Aorta (tissue), 5 donors: ENCODE measurements at places on chromosomes 16 and 17. TPM values are rescaled to one million over a fixed set of nuclear protein-coding genes. Genes with fewer than 3 reads are reported as not detected.
A peak's percentile ranks its signal among the peaks of the same experiment; 100 is the strongest.

DNA sequence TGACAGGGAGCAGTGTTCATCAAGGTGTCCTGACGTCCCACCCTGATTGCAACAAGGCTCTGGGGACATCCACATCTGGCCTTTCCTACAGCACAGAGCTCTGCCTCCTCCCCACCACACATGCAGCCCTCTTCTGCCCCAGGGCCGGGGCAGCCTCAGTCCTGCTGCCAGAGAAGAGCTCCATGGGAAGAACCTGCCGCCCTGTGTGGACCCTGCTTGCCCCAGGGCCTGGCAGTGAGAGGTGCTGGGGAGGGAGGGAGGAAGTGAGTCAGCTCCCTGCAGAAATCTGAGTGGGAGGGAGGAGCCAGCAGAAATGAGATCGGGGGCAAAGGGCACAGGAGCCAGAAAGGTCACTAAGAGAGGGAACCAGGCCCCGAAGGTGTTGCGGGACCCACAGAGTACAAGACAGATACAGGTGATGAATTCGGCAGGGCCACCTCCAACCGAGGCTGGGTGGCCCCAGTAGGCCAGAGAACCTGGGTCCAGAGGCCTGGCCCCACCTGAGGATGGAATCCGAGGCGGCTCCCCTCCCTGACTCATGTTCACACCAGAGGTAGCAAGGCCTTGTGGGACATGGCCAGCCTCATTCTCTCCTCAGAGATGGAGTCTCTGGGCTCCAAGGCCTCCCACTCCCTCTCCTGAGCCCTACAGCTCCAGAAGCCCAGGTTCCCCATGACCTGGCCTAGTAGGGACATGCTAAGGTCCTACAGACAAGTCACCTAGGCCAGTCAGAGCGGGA, 24.8 kb downstream of the MYO18A start:
- no peaks in the 10 kb centered on the region for H3K4me1 ChIP-seq
- H3K4me3 ChIP-seq: no peak overlapping the region
- no peaks in the 10 kb centered on the region for H3K36me3 ChIP-seq
- no peak overlapping the region for H3K27ac ChIP-seq
- DNase-seq: peak; percentile 79

- H3K4me1 ChIP-seq: no peaks in the 10 kb centered on the region
- H3K27ac ChIP-seq: no peak overlapping the region
- no peaks in the 10 kb centered on the region for H3K36me3 ChIP-seq
- H3K4me3 ChIP-seq: no peak overlapping the region
Observed at GRCh38 chr17:37255432-37255831, 120.4 kb upstream of the C17orf78 start.

DNA sequence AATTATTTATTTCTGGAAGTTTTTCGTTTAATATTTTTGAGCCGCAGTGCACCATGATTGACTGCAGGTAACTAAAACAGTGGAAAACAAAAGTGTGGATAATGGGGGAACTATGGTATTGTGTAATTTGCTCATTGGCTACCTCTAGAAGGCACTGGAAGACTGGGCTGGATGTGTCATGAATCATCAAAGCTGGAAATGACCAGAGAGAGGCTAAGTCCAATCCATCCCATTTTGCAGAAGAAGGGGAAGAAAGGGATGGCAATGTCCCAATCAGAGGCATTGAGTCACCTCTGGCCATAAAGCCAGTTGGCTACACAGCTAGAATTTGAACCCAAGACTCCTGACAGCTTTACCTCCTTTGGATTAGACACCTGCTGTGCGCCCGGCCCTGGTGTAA, 29.3 kb downstream of the GLP2R start:
- H3K4me1 ChIP-seq: no peaks in the 10 kb centered on the region
- no peak for DNase-seq
- no peaks in the 10 kb centered on the region for H3K36me3 ChIP-seq
- H3K27me3 ChIP-seq: no peaks in the 10 kb centered on the region
- H3K4me3 ChIP-seq: no peak overlapping the region
- H3K27ac ChIP-seq: no peak overlapping the region

- H3K4me3 ChIP-seq: no peak overlapping the region
- no peak overlapping the region for H3K27ac ChIP-seq
- no peak for DNase-seq
- H3K4me1 ChIP-seq: no peaks in the 10 kb centered on the region
Observed at GRCh38 chr17:80647746-80648145, 103.1 kb downstream of the RPTOR start.

DNA sequence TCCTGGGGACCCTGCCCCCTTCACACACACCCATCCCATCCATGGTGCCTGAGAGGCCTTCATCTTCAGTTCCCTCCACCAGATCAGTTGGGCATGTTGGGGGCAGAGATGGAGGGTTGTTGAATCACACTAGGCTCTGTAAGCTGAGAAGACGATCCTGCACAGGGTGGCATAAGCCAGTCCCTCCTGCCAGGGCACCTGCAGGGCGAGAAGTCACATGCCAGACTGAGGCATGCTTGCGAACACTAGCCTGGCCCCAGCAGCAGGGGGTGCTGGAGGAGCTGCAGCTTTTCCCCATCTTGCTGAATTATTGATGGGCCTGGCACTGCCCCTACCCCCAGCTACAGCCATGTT, 6.1 kb upstream of the TBX2 start:
- no peaks in the 10 kb centered on the region for H3K4me1 ChIP-seq
- H3K27me3 ChIP-seq: no peaks in the 10 kb centered on the region
- DNase-seq: no peak

DNA sequence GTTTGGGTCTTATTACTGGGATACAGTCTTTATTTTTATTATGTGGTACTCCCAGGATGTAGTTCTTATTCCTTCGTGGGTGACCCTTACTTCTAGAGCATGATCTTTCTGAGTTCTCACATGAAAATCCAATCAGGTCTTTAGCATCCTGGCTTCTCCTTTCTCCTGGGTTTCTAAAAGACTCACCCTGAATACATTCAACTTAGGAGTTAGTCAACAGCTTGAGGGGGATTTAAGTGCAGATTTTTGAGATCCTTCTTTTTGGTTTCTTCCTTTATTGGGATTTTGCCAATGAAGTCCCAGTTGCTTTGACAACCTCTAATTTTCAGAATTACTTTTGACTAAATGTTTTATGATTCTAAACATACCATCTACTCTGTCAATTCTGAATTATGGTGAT, 68.2 kb downstream of the SIAH1 start:
- H3K4me3 ChIP-seq: no peak overlapping the region
- H3K27me3 ChIP-seq: no peaks in the 10 kb centered on the region
- no peaks in the 10 kb centered on the region for H3K36me3 ChIP-seq
- no peak overlapping the region for H3K27ac ChIP-seq
- no peaks in the 10 kb centered on the region for H3K4me1 ChIP-seq

DNA sequence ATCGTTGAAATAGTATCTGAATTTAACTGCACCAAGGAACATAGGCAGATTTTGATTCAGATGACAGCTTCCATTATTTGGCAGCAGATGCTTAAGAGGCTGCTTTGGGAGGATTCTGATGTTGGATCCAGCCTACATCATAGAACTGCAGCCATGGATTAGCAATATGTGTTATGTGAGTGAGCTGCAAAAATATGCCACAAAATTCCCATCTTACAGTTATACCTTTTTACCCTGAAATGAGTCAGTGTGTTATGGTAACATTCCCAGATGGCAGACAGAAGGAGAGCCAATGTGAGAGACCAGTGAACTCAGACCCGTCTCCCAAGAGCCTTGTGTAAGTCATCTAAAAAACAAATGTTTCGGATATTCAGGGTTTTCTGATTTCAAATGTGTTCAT, 206.1 kb downstream of the CDH13 start:
- H3K27ac ChIP-seq: no peak overlapping the region
- H3K4me1 ChIP-seq: peaks cover 2% of the 10 kb centered on the region
- no peak overlapping the region for H3K4me3 ChIP-seq
- no peaks in the 10 kb centered on the region for H3K27me3 ChIP-seq

- no peak overlapping the region for H3K4me3 ChIP-seq
- H3K4me1 ChIP-seq: no peaks in the 10 kb centered on the region
- no peak overlapping the region for H3K27ac ChIP-seq
- no peaks in the 10 kb centered on the region for H3K27me3 ChIP-seq
Observed at GRCh38 chr17:5895276-5895675, 174.9 kb upstream of the WSCD1 start.

DNA sequence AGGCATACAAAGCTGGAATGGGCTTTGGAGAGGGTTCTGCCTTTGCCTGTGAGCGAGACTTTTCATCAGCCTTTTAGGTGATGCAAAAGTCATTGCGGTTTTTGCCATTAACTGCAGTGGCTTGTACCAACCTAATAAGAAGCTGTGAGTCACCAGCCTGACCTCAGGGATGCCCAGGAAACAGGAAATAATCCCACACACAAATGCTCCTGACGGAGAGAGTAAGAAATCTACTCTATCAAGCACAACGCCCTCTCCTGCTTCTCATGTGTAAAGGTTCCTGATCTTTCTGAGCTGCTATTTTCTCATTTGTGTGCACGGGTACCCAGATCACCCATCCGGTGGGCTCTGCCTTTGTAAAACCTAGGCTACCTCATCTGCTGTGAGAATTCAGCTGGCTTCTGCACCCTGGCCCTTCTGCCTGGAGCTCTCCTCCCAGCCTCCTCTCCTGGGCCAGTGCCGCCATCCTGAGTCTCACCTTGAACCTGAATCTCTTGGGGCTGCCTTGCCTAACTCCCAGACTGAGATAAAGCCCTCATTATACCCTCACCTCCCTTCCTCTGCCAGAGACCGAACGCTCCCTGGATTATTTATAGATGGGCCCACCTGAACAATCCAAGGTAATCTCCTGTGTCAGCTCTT, 299.7 kb downstream of the C16orf95 start:
- H3K36me3 ChIP-seq: no peaks in the 10 kb centered on the region
- no peak overlapping the region for H3K4me3 ChIP-seq
- H3K27ac ChIP-seq: no peak overlapping the region
- no peaks in the 10 kb centered on the region for H3K27me3 ChIP-seq
- DNase-seq: no peak

DNA sequence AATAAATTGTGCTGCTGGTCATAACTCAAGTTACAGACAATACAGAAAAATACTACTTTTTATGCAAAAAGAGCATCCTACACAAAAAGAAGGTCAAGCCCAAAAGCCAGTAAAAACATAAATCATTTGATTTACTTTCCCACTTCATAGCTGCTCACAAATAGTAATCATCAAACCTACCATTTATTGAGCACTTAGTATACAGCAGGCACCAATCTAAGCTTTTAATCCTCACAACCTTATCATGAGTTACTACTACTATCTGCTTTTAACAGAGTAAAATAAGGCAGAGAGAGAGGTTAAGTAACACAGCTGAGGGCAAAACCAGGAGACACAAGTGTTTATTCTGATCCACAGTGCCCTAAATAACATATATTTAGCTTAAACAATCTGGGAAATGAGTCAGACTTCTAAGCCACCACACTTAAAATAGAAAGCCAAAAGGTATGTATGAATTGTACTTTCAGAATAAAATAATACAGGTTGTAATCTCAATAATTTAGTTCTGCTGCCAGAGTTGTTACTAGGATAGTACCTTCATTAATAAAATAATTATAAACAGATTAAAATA, 1.7 kb upstream of the AARS1 start:
- H3K4me1 ChIP-seq: peaks cover 2% of the 10 kb centered on the region
- H3K27ac ChIP-seq: no peak overlapping the region
- H3K36me3 ChIP-seq: no peaks in the 10 kb centered on the region

DNA sequence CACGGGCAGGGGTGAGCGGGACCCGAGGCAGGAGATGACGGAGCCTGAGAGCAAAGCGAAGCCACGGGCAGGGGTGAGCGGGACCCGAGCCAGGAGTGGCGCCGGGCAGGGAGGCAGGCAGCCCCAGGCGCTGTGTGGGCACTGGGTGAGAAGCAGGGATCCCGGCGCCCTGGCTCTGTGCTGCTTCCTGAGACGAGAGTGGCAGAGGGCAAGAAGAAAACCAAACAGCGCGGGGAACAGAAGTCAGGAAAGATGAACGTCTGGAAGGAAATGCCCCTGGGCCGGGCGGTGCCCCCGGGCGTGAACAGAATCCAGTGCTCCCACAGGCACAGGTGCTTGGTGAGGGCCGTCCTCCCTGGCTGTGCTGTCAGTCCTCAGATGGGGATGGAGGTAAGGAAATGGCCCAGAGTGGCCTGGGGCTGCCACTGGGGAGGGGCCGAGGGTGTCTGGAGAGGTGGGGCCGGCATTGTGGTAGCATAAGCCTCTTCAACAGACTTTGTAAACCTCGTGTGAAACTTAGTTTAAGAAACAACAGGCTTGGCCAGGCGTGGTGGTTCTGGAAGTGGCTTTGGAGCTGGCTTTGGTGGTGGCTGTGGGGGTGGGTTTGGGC, 9.8 kb downstream of the ASPSCR1 start:
- no peak overlapping the region for H3K27ac ChIP-seq
- DNase-seq: no peak
- no peaks in the 10 kb centered on the region for H3K4me1 ChIP-seq
- H3K4me3 ChIP-seq: no peak overlapping the region

DNA sequence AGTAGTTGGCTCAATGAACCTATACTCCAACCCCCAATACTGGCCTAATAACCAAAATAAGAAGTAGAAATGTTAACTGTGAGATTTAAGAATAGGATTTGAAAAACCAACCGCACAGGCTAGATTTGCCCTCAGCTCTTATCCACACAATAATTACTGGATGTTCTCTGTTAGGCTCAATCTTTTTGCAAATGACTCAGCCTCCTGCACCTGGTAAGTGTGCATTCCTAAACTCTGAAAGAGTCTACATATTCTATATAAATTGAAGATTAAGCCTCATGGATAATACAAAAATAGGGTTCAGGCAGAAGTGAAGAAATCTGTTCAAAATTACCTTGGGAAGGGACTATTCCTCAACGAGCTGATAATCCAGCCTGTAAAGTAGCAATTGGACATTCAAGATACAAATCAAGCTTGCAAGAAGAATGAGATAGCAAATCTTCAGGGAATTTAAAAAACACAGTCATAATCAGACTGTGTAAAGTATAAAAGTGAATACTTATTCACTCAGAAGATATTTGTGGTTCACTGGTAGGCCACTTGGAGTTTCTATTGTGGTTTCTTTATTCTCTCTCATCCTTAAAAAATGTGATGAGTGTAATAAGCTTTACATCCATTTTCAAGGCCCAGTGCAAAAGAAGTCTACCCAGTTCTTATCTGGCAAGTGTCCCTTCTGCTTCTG, 931.9 kb upstream of the SOX9 start:
- H3K4me3 ChIP-seq: no peak overlapping the region
- H3K27me3 ChIP-seq: no peaks in the 10 kb centered on the region
- H3K4me1 ChIP-seq: no peaks in the 10 kb centered on the region
- no peak for DNase-seq

DNA sequence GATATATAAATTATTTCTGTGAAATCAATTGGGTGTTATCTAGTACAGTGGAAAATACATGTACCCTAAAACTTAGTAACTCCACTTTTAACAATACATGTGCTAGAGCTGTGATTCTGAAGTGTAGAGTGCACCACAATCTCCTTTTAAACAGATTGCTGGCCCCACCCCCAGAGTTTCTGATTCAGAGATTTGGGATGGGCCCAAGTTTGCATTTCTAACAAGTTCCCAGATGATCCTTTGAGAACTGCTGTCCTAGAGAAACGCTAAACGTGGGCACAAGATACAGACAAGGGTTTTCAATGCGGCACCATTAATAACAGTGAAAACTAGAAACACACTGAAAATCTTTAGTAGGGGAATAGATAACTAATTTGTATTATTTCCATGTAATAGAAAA, 49.2 kb downstream of the NXPH3 start:
- H3K27ac ChIP-seq: peak overlapping the region; percentile 38
- H3K27me3 ChIP-seq: no peaks in the 10 kb centered on the region
- DNase-seq: peak; percentile 65
- peaks cover 14% of the 10 kb centered on the region for H3K4me1 ChIP-seq
- H3K36me3 ChIP-seq: no peaks in the 10 kb centered on the region

GRCh38 chr16:80527297-80527696, 13.5 kb upstream of the DYNLRB2 start:
- H3K27me3 ChIP-seq: no peaks in the 10 kb centered on the region
- no peak overlapping the region for H3K27ac ChIP-seq
- DNase-seq: no peak
- H3K4me3 ChIP-seq: no peak overlapping the region
- no peaks in the 10 kb centered on the region for H3K4me1 ChIP-seq
- no peaks in the 10 kb centered on the region for H3K36me3 ChIP-seq

The AIPL1 gene
- total RNA-seq: not detected

The KREMEN2 gene
- not detected for total RNA-seq

The GP2 gene
- total RNA-seq: 4.8 TPM

The XYLT1 gene
- 15.0 TPM for total RNA-seq
